ENCODE measurements at places on chromosomes 5 and 9.
A peak's percentile ranks its signal among the peaks of the same experiment; 100 is the strongest.

- DNase-seq, result no peak
Measured at GRCh38 chr9:127562841-127563401, 49.2 kb upstream of the STXBP1 start.

- DNase-seq, result no peak
Measured at GRCh38 chr5:178632285-178632684, 5.4 kb upstream of the CLK4 start.

GRCh38 chr9:127451858-127452656, 747 bp downstream of the LRSAM1 start:
- peak; percentile 38 for DNase-seq

GRCh38 chr9:122070728-122071515, 22.2 kb downstream of the TTLL11 start:
- DNase-seq, result no peak

DNA sequence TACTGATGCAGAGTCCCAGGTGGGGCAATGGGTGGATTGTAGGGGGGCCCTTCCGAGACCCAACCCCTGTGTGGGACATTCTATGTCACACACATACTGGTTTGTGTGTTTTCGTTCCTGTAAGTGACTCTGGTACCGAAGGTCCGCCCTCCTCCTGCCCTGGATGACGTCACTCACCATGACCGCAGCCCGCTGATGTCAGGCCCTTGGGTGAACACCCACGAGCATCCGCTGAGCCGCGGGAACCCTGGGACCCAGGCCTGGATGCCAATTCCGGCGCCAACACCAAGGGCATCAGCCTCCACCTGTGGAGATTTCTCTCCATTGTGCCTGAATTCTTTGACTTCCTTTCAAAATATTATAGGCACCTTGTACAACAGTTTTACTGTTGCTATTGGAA, 184.3 kb downstream of the MTRR start:
- DNase-seq, result no peak

GRCh38 chr9:126366366-126367011, 39.9 kb downstream of the MVB12B start:
- no peak for DNase-seq

DNA sequence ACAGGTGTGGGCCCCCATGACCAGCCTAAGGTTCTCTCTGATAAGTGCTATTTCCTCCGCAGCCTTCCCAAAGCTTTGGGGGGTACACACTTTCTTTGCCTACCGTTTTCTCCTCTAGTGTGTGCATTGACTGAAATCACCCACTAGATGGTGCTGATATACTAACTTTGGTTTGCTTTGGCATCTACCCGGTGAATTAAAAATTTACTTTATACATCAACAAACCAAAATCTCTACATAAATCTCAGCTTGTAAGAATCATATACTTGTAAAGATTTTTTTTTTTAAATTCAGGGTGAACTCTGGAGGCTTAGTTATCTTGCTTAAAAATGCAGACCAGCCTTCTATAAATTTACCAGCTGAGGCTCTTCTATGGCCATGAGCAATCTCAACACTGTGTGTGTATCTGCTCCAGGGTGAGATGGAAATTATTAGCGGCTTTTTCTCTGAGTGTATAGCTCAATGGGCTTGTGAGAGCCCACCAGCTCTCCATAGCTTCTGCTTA, 475.7 kb upstream of the TNC start:
- DNase-seq, result no peak

DNA sequence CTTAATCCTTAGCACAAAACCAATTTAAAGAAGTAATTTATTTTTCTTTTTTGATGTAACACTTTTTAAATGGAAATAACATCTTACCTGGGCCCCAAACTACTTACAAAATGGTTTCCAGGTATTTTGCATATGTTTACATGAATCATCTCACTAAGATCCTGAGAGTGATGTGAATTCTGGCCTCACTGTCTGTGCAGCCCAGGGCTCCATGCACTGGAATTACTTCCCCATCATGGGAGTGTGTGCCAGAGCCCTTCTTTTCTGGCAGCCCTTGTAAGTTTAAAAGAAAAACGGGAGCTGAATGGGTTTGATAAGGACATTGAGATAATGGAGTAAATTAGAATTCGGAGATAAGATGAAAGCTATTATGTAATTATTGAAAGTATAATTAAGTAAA, 12.2 kb upstream of the F2R start:
- DNase-seq, result no peak

GRCh38 chr9:134025606-134026541, 593 bp downstream of the BRD3OS start:
- DNase-seq, result peak; percentile 32

GRCh38 chr9:20302197-20302596, 320.1 kb downstream of the MLLT3 start:
- no peak for DNase-seq

- DNase-seq, result peak; percentile 79
Measured at GRCh38 chr9:113340011-113340699, at the start of gene WDR31. WDR31 (minus strand) TSS chr9:113340275; CDS start chr9:113332022, 8,253 bp downstream.

DNA sequence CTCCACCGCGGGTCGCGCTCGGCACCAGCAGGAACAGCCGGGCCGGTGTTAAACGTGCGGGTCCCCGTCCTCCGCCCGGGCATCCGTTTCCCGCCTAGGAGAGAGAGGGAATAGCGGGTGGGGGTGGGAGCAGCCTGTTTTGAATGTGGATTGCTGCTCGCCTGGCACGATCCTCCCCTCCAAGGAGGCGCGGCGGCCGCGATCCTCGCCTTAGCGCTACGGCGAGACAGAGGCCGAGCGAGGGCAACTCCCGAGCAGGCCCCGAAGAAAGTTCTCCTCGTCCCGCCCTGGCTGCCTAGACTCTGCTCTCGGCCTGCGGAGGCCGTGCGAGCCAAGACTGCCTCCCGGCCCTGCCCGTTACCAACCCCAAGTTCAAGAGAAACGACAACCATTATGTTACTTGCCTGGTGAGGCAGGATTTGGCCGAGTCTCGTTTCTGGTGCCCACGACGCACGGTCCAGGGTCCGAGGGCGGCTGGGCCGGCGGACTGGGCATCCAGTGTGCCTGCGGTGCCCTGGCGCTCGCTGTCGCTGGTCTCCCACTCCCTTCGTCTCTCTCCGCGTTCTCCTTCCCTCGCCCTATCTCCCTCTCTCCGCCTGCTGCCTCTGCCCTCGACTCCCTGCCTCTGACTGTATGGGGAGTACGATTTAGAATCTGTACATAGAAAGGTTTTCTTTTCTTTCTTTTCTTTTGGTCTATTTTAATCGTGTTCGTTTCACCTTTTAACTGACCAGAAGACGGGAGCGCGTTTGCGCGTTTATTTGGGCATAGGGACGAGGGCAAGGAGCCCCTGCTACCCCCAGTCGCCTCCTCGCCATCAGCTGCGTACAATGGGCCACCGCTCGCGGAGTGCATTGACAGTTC, 724 bp downstream of the NR2F1-AS1 start:
- no peak for DNase-seq

- DNase-seq, result no peak
Measured at GRCh38 chr9:131717719-131718460, 22.0 kb downstream of the RAPGEF1 start.

GRCh38 chr5:134577796-134578577, 52.5 kb downstream of the JADE2 start:
- DNase-seq, result peak; percentile 67

- no peak for DNase-seq
Measured at GRCh38 chr9:134606951-134607731, 34.5 kb upstream of the COL5A1 start.

DNA sequence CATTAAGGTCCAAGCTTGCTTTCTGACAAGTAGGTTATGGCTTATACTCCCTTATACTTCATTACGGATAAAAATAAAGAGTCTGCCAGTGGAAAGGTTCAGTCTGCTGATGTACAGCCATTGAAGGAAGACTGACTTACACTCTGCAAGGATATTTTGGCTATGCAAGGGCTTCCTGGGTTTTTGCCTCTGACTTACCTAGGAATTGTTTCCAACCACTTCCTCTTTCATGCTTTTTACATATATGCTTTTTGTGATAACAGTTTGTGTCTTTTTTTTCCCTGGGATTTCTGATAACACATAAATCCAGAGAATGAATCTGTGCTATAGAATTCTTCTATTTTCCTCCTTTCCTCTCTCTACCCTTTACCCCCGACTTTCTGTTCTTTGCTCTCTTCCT, 16.8 kb downstream of the ISOC1 start:
- no peak for DNase-seq

DNA sequence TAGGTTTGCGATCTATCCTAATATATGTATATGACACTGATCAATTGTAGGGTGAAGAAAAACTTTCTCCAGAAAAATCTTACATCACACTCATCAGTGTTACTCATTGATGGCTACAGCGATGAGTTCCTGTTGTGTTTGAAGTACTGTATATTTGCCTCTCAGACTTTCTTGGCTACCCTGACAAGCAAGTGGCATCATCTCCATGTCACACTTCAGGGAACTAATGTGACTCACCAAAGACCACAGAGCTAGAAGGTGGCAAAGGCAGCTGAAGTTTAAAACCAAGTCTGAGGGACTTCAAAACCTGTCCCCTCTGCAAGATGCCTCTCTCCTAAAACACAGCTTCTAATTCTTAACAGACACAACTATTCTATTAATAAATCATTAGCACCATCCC, 451.4 kb downstream of the CTNND2 start:
- DNase-seq, result no peak

GRCh38 chr9:102405218-102405867, 589.8 kb upstream of the CYLC2 start:
- DNase-seq, result no peak

DNA sequence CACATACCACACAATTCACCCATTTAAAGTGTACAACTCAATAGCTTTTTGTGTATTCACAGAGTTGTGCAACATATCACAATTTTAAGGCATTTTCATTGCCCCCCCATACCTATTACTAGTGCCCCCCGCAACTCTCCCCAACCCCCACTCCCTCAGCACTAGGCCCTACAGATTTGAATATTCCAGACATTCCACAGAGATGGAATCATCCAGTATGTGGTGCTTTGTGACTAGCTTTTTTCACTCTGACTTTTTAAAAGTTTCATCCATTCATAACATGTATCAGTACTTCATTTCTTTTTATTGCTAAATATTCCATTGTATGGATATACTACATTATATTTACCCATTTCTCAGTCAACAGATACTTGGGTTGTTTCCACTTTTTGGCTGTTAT, 102.9 kb upstream of the LRRTM2 start:
- DNase-seq, result no peak

DNA sequence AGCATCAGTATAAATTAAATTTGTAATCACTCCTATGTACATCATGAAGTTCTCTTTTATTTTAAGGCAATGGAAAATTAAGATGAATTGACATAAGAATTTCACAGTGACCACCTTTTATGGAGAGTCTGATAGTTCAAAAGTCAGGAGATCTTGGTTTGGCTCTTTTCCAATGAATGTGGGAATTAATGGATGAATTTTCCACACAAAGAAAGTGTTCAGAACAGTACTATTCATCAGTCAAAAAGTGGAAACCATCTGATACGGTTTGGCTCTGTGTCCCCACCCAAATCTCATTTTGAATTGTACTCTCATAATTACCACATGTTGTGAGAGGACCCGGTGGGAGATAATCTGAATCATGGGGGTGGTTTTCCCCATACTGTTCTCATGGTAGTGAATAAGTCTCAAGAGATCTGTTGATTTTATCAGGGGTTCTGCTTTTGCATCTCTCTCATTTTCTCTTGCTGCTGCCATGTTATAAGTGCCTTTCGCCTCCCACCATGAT, 24.5 kb downstream of the CCDC125 start:
- no peak for DNase-seq

DNA sequence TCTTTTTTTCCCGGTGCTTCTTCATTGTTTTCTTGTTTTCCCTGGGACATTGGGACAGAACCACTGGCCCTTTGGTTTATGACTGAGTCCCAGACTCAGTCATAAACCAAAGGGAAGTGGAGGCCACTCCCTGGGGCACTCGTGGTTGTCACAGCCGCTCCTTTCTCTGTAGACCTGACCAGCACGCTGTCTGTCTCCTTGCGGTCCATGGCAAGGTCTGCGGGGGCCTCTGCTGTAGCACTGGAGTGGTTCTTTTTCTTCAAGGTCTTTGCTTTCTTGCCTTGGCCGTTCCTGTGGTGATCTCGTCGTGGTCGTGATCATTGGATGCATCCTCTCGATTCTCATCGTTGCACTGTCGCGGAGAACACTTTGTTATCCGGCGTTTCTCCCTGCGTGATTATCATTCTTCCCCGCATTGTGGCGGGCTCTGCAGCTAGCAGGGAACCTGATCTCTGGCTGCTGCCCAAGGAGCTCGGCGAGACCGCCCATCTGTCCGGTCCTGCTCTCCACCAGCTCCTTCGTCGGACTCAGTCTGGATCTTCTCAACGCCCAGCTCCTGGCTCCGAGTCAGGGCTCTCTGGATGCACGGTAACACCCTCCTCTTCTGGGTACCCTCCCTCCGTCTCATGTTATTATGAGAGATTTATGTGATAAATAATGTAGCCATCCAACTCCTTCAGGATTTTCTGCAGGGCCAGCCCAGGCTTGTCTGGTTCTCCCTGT, 43.5 kb upstream of the MPDZ start:
- DNase-seq, result no peak

GRCh38 chr5:68962757-68963484, 130.9 kb upstream of the SLC30A5 start:
- no peak for DNase-seq

DNA sequence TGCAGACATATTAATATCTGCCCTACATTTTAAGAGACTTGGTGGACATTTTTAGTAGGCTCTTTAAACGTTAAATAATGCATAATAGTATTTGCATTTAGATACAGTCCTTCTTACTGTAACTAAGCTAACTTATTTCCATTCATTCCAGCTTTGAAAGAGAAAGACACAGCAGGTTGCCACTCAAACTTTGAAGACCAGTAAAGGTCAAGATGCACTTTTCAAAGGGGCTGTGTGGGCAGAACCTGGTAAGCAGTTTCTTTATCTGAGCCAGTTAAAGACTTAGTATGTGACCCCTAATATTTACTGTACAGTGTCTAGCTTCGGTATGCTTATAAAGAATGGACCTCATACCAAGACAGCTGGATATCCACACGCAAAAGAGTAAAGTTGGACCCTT, 20.8 kb downstream of the PLGRKT start:
- DNase-seq, result no peak

GRCh38 chr9:136520053-136520540, 25.8 kb downstream of the NOTCH1 start:
- no peak for DNase-seq

- DNase-seq, result no peak
Measured at GRCh38 chr9:70093944-70094343, 50.3 kb downstream of the MAMDC2 start.

GRCh38 chr9:118538959-118539358, 830.3 kb downstream of the BRINP1 start:
- DNase-seq, result no peak

- no peak for DNase-seq
Measured at GRCh38 chr5:160269017-160269416, 39.7 kb downstream of the FABP6 start.

- no peak for DNase-seq
Measured at GRCh38 chr9:76302947-76303550, 91.2 kb downstream of the RFK start.

DNA sequence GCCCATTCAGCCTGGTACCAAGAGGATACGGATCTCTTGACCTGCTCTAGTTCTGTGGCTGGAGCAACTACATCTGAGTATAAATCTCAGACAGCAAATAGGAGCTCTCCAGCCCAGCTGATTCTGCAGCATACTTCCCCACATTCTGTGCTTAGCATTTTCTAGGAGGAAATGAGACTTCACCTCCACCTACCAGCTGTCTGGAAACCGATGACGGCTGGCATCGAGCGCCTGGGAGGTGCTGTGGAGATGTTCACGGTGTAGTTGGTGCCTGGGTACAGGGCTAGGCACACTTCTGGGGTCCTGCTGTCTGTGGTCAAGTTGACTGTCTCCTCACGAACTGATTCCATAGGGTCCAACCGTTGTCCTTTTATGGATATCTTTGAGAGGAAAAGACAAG, 63.6 kb downstream of the SUSD1 start:
- DNase-seq, result no peak

Data from activated CD4-positive, alpha-beta T cell treated with anti-CD3 and anti-CD28 coated beads for 4 hours (primary cell).